Renal cortical epithelial cell (primary cell): ENCODE measurements at places on chromosomes 12 and 14. TPM values are rescaled to one million over a fixed set of nuclear protein-coding genes. Genes with fewer than 3 reads are reported as not detected.

MYF5 gene
- total RNA-seq = 0.35 TPM in 1 of 2 replicates, not detected in the other

DNA sequence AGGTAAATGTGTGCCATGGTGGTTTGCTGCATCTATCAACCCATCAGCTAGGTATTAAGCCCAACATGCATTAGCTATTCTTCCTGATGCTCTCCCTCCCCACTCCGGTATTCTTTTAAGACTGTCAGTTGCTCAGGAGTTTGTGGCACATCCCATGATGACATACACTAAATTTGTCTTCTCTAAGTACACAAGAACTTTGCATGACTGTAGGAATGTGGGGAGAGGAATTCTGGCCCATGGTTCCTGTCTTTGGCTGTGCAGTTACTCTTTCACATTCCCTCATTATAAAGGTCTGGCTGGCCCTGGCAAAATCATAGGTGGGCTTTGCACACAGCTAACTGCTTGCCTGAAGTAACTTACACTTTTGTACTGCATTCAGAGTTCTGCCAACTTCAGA lies 30.3 kb downstream of the HMGA2 start:
- peak; percentile 36 for DNase-seq

GRCh38 chr12:2447861-2448260 lies 346.9 kb upstream of the FKBP4 start:
- DNase-seq = peak; percentile 13

DNA sequence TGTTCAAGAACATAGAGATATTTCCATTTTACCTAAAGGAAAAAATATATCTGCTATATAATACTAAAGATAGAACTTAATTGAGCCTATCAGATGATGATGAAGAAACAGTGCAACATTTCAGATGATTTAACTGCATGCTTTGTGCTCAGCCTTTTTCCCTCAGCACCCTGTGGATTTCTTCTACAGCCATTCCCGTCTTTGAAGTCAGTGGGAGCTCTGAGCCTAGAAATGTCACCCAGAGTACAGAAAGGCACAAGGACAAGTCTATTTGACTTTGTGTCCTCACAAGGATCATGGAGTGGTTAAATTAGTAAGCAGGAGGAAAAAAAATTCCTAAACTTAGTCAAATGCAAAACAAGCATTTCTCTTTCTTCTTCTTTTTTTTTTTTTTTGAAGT lies 994.0 kb upstream of the FLRT2 start:
- DNase-seq = no peak

- DNase-seq = no peak
Observed at GRCh38 chr12:62190689-62191490, 69.3 kb upstream of the USP15 start.

SLC8A3 gene
- total RNA-seq = 0.15 TPM in 1 of 2 replicates, not detected in the other

DNA sequence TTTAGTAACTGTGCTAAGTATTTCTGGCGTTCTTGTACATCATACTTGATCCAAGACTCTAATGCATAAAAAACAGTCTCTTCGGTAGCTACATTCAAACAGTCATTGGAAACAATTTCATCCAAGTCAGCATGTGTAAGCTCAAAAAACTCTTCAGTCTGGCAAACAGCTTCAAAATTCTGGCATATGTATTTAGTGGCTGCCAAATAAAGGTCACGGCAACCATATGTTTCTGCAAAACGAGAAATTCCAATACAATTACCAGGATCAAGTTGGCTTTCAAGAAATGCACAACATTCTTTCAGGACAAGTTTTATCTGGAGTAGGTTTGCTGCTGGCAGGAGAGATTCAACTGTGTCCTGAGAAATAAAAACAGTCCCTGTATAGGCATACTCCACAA lies 16.5 kb downstream of the KLHL28 start:
- DNase-seq = no peak

GRCh38 chr12:3135522-3136461 lies 58.6 kb downstream of the TSPAN9 start:
- DNase-seq = peak; percentile 71

KRT77 gene
- total RNA-seq = not detected in 2 replicates

TPH2 gene
- total RNA-seq = 0.05 TPM in 1 of 2 replicates, not detected in the other

AHNAK2 gene
- 33.2 and 60.5 TPM in 2 replicates for total RNA-seq

METTL3 gene
- total RNA-seq = 51.3 and 71.9 TPM in 2 replicates

DNA sequence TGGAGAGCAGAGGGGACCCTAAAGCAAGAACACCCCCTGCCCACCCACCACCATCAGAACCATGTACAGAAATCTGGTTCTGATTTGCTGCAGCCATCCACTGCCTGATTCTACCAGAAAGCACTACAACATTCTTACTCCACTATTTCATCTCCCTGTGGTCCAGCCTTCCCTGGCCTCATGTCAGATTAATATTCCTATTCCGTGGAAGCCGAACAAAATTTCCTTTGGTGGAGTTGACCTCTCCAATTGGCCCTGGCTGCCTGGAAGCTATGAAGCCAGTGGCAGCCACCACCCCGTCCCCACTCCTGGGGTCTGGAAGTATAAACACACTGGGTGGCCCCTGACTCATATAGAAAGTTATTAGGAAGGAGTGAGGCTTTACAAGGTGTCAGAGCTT lies 60.2 kb downstream of the ANO2 start:
- DNase-seq = no peak

DNA sequence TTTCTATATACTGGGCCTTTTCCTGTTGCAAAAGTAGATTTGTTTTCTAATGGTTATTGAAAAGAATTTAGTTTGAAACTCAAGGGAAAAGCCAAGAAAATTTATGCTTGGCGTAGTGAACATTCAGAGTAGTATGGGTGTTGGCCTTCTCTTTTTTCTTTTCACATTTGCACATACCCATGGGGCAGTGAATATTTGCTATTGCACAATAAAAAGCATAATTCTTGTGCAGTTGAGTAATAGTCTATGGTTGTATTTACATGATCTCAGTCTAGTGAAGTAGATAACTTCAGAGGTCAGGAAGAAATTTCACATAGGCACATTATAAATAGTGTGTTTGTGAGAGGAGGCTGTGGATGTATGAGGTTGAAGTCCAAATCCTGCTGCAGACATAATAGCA lies 158.1 kb downstream of the FLRT2 start:
- DNase-seq = no peak

DNA sequence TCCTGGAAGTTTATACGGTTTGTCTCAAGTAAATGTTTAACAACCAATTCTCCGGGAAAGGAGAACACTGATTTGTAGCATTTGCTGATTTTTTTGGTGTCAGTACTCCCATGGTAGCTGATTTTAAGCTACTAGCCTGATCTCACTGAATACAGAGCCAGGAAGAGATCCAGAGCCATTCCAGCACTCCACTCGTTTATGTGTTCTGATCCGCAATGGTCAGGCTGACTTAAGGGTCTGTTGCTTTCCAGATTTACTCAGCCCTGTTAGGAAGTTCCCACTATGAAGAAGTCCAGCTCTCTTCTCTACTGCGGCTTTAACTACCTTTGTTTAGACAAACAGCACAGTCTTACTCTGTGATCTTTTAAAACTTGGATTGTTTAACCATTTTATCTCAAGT lies 38.0 kb upstream of the NID2 start:
- peak; percentile 88 for DNase-seq

- DNase-seq = peak; percentile 3
Observed at GRCh38 chr14:97407701-97408407, 610.7 kb downstream of the VRK1 start.

C1S gene
- total RNA-seq = 5.2 and 72.6 TPM in 2 replicates

DNA sequence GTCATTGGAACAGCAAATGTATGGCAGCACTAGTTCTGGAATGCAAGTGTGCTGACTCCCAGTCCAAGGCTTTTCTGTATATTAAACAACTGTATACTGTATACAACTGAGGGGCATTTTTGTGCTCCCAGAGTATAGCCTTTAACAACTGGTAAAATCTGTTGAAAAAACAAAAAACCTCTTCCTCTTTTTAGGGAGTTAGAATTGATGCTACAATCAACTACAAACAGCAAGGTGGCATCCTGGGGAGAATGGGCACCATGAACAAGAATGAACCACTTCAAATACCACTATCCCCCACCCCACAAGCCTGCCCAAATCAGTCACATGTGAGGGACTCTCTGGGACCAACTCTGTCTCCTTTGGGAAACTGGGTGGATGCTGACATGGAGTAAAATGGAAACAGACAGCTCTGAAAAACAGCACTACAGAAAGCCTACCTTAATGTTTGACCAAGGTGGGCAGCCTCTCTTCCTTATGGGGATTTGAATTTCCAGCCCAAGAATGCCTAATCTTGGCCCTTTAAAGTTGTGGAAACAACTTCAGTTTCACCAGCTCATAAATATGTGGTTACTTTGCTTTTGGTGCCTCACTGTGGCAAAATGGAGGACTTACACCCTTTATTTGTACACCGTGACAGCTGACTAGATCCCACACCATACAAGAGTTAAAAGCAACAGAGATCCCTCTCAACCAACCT lies 7.5 kb downstream of the VTI1B start:
- DNase-seq = peak; percentile 70

GRCh38 chr14:100711493-100711892 lies 15.2 kb upstream of the DLK1 start:
- DNase-seq = no peak

FLVCR2 gene
- 1.2 and 3.4 TPM in 2 replicates for total RNA-seq

C12orf50 gene
- not detected in 2 replicates for total RNA-seq

- DNase-seq = no peak
Observed at GRCh38 chr12:132305991-132306884, 23.2 kb downstream of the GALNT9 start.

DNA sequence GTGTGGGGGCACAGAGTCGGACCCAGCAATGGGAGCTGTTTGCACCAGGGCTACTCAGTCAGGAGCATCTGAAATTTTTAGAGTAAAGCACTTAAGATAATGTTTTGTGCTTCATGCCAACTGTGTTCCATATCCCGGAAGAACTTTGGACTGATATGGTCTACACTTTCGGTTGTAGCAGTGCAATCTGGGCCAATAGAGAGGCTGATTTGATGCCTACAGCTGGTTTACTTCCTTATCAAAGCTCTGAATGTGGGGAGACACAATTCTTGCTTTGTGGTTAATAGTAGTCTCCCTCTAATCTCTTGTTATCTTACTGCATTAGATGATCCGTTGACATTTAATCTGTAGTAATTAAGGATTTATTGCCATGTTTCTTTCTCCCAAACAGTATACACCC lies 7.8 kb upstream of the VDR start:
- DNase-seq = no peak

DNA sequence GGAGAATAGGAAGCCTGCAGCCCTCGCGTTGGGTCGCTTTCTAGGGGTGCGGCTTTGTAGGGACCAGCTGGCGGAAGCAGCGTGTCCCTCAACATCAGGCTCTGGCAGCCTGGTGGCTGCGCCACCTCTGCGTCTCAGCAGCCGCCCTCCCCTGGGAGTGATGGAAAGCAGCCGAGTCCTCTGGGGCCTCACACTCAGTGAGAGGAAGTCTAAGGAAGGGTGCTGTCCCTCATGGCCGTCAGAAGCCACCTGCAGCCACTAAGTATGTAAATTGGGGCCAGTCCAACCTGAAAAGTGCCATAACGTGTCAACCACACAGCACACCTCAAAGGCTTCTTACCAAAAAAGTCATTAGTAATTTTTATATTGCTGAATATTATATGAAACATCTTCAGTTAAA lies 80.3 kb downstream of the WDR20 start:
- no peak for DNase-seq

CLEC2D gene
- 1.2 and 2.2 TPM in 2 replicates for total RNA-seq

RDH5 gene
- 1.6 and 2.7 TPM in 2 replicates for total RNA-seq

SOS2 gene
- 25.0 and 49.7 TPM in 2 replicates for total RNA-seq

PPP1CC gene
- 74.5 and 83.7 TPM in 2 replicates for total RNA-seq

GRCh38 chr14:95189367-95190132 lies 32.2 kb upstream of the DICER1 start:
- DNase-seq = no peak

DNA sequence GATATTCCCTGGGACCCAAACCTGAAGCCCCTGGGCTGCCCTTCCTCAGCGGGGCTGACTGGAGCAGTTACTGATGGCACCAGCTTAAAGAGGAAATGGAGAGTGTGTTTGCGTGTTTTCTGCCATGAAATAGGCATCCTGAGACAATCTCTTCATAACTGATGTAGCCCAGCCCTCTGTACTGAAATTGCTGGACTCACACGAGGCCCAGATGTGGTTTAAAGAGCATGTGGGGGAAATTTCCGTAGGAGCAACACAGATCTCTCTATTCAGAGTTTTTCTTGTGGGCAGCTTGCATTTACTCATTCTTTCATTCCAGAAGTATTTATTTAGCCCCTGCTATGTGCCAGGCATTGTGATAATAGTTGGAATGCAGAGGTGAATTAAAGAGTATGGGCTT lies 782.1 kb upstream of the TBX3 start:
- no peak for DNase-seq

DNA sequence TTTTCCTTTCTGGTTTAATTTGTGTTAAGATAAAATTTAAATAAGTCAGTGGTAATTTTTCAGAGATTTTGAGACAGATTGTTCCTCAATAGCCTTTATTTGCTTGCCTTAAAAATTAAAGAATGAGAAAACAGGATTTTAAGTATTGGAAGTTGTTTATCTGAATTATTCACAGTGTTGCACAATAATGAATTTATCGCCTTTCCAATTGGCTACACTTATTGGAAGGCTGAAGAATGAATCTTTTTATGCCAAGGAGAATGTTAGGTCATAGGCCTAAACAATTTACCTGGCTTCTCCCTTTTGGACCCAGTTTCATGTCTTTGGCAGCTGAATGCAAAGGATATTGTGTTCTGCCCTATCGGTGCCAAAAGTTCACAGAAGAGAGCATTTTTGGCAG lies 250.2 kb downstream of the NPAS3 start:
- DNase-seq = no peak

GRCh38 chr14:82595466-82595865 lies 1061.8 kb upstream of the SEL1L start:
- no peak for DNase-seq
